Stimulated activated CD4-positive, alpha-beta T cell treated with anti-CD3 and anti-CD28 coated beads, Interleukin-4, amount 100 ng/mL, for 48 hours (primary cell): ENCODE measurements at places on chromosomes 12 and 14.

DNA sequence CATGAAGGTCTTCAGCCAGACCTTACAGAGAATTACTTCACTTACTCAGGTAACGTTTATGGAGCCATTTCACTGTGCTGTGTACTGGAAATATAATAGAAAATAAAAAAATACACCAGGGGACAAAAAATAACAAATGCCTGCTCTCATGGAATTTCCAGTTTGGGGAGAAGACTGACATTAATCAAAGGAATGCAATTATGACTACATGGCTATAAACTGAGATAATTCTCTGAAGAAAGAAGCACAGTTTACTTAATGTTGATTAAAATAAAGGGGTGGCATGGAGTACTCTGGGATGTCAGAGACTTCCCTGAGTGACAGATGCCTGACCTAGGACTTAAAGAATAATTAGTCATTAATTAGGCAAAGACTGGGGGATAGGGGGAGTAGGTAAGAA, 59.0 kb downstream of the DENND5B start:
- no peak for DNase-seq

- no peak for DNase-seq
Measured at GRCh38 chr14:63192085-63192484, 12.2 kb upstream of the RHOJ start.

GRCh38 chr14:51139121-51139681, 44.3 kb upstream of the TRIM9 start:
- no peak for DNase-seq

DNA sequence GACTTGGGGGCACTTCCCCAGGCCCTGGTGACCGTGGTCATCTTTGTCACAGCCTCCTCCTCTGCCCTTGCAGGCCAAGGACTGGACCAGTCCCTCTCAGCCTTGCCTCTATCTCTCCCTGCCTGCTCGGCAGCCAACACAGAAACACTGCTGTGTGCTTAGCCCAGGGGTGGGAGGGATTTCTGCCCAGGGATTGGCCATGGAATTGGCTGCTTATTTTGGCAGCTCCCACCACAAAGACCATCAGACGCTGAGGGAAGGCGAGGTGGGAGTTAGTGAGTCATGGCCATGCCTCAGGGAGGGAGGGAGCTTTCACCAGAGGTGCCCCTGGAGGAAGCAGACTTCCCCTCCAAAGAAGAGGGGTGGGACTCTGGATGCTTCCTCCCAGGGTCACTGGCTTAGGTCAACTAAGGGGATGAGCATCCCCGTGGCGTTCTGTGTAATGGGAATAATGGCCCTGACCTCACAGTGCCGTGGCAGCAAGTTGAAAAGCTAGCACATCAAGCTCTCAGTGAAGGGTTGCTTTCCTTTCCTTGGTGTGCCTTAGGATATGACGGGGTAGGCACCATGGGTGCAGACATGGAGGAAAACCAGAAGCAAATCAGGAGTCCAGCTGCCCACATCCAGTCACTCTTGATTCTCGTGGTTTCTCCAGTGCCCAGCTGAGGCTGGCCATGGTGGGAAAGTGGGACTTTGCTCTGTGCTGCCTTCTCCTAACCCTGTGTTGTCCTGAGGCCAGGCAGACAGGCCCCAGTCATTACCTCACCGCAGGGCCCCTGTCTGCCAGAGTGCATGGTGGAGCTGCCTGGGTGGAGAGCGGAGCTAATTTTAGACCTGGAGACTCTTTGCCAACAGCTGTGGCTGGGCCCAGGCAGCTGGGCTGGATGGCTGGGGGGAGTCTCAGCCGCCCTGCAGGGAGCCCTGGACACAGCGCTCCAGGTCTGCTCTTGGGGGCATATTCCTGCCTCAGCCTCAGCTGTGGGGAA, 21.4 kb downstream of the B4GALNT3 start:
- no peak for DNase-seq

DNA sequence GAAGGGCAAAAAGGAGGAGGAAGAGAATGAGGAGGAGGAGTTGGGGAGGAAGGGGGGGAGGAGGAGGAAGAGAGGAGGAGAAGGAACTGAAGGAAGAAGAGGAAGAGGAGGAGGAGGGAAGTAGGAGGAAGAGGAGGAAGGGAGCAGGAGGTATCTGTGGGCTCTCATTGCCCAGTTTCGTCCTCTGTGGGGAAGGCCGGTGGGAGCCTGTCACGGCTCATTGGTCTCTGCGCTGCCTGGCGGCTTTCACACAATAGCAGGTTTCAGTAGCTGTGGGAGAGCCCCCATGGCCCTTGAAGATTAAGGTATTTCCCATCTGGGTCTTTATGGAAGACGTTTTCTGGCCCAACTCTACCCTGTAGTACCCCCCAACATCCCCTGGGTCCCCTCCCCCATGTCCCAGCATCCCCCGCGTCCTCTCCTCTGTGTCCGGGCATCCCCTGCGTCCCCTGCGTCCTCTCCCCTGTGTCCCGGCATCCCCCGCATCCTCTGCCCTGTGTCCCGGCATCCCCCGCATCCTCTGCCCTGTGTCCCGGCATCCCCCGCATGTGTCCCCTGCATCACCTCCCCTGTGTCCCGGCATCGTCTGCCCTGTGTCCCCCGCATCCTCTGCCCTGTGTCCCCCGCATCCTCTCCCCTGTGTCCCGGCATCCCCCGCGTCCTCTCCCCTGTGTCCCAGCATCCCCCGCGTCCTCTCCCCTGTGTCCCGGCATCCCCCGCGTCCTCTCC, 278.2 kb upstream of the SFSWAP start:
- no peak for DNase-seq

DNA sequence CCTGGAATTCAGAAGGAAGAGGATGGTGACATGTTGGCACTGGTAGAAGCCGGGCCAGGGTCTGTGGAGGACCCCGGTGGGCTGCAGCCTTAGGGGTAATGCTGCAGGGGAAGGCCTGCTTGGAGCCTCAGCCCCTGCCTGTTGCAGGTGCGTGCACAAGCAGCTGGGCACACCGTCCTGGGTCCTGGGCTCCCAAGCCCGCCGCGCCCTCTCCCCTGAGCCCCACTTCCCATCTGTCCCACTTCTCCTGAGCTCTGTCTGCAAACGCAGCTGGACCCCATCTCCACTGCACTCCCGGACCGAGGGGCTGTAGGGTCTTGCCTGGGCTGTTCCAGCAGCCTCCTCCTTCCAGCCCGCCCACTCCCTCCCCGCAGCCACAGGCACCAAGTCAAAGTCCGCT, 116.8 kb downstream of the GLT1D1 start:
- no peak for DNase-seq

GRCh38 chr12:13222076-13222475, 25.6 kb downstream of the EMP1 start:
- no peak for DNase-seq

- no peak for DNase-seq
Measured at GRCh38 chr14:30849354-30849753, 25.0 kb upstream of the COCH start.

DNA sequence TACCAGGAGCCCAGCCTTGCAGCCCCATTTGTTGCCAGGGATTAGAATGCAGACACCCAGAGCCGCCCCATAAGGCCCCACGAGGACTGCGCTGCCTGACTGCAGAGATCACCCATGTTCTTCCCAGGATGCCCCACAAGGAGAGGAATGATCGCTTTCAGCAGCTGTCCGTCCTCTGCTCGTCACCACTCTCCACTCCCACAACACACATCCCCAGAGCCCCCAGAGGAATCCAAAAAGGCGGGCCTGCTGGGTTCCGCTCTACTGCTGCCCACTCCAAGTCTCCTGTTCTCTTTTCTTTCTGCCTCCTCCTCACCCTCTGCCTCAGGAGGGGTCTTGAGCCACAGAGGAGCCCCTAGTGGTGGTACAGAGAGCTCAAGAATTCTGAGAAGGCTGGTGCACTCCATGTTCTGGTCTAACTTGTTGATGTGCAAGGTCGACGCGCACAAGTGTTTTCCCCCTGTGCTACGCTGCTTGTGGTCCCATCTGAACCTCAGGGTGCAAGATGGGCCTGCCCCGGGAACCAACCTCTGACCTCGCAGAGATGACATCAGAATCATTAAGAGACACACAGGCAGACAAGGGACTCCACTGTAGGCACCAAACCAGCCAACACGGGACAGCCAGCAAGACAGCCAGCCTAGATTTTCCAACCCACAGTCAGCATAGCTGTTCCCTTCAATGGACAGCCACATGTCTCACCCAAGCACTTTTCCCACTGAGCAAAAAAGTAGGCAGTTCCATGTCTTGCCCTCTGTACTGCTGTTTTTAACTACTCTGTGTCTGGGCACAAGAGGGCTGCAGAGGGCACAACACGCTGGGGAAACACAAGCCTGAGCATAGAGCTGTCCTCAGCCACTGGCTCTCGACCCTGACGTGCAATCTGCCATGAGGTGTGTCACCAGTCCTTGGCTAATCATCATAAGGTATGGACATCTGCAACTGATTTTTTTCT, 29.9 kb downstream of the PXN start:
- no peak for DNase-seq
